ENCODE measurements at places on chromosomes 6 and 20.

- H3K36me3 ChIP-seq = no peaks in the 10 kb centered on the region
- H3K4me3 ChIP-seq = no peak overlapping the region
- no peak for DNase-seq
- peaks cover 15% of the 10 kb centered on the region for H3K27me3 ChIP-seq
- H3K4me1 ChIP-seq = no peaks in the 10 kb centered on the region
These were observed 7.5 kb upstream of the PHACTR1 start for GRCh38 chr6:12709116-12709515.

GRCh38 chr6:43758617-43759050 is 11.4 kb upstream of the VEGFA start:
- no peak overlapping the region for H3K4me3 ChIP-seq
- peak; percentile 62 for DNase-seq
- H3K27me3 ChIP-seq = no peaks in the 10 kb centered on the region
- no peak overlapping the region for H3K27ac ChIP-seq
- H3K4me1 ChIP-seq = peaks cover 3% of the 10 kb centered on the region

- H3K36me3 ChIP-seq = no peaks in the 10 kb centered on the region
These were observed 842 bp downstream of the SLC25A27 start for GRCh38 chr6:46653439-46654195.

- H3K27me3 ChIP-seq = no peaks in the 10 kb centered on the region
- no peaks in the 10 kb centered on the region for H3K36me3 ChIP-seq
- peak within 1 kb of the TSS; percentile 78 for H3K27ac ChIP-seq
- peak; percentile 77 for DNase-seq
These were observed at the start of gene ITPR3 for GRCh38 chr6:33620856-33621710. TSS of gene ITPR3 (plus strand) at chr6:33621322. CDS start at chr6:33621603, 281 bp downstream.

- DNase-seq = peak; percentile 32
- H3K4me1 ChIP-seq = no peaks in the 10 kb centered on the region
- no peak overlapping the region for H3K27ac ChIP-seq
- peaks cover 13% of the 10 kb centered on the region for H3K27me3 ChIP-seq
- no peak overlapping the region for H3K4me3 ChIP-seq
These were observed 288.7 kb upstream of the CDYL start for GRCh38 chr6:4487538-4487937.

- no peak overlapping the region for H3K27ac ChIP-seq
- H3K4me3 ChIP-seq = no peak overlapping the region
- H3K36me3 ChIP-seq = no peaks in the 10 kb centered on the region
- H3K27me3 ChIP-seq = no peaks in the 10 kb centered on the region
These were observed 176.6 kb downstream of the PDE10A start for GRCh38 chr6:165486183-165487137.

DNA sequence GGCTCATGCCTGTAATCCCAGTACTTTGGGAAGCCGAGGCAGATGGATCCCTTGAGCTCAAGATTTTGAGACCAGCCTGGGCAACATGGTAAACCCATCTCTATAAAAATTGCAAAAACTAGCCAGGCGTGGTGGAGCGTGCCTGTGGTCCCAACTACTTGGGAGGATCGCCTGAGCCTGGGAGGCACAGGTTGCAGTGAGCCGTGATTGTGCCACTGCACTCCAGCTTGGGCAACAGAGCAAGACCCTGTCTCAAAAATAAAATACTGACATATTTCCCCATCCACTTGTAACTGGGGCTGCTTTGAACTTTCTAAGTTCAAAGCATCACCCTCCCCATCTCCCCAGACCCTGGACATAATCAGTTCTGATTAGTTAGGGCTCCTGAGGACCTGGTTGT is 7.2 kb upstream of the MMP9 start:
- DNase-seq = no peak
- no peak overlapping the region for H3K27ac ChIP-seq

GRCh38 chr20:1313236-1313964 is 15.5 kb downstream of the SDCBP2 start:
- peak; percentile 65 for DNase-seq
- H3K4me1 ChIP-seq = peaks cover 6% of the 10 kb centered on the region
- no peak overlapping the region for H3K4me3 ChIP-seq
- no peaks in the 10 kb centered on the region for H3K27me3 ChIP-seq
- no peaks in the 10 kb centered on the region for H3K36me3 ChIP-seq

All from activated naive CD4-positive, alpha-beta T cell treated with anti-CD3 and anti-CD28 coated beads for 36 hours (primary cell).